ENCODE measurements at places on chromosomes 4 and X.

GRCh38 chrX:136810493-136810892 is 29.8 kb upstream of the ARHGEF6 start:
- DNase-seq = no peak

GRCh38 chrX:65750674-65751469 is 83.4 kb downstream of the MSN start:
- DNase-seq = no peak

DNA sequence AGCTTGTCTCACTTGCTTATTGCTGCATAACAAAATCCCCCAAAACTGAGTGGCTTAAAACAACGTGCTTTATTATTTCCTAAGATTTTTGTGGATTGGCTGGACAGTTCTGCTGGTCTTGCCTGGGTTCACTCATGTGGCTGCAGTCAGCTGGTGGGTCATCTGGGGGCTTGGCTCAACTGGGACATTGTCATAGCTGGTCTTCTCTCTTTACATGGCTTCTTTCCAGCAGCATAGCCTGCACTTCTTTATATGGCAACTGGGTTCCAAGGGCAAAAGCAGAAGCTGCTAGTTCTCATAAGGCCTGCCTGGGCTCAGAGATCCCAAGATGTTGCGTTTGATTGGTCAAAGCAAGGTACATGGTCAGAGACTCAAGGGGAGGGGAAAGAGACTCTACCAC is 33.7 kb upstream of the STAG2 start:
- DNase-seq = no peak

GRCh38 chr4:182975806-182976205 is 58.6 kb upstream of the DCTD start:
- DNase-seq = no peak

GRCh38 chrX:149458586-149458985 is 46.5 kb downstream of the IDS start:
- DNase-seq = no peak

DNA sequence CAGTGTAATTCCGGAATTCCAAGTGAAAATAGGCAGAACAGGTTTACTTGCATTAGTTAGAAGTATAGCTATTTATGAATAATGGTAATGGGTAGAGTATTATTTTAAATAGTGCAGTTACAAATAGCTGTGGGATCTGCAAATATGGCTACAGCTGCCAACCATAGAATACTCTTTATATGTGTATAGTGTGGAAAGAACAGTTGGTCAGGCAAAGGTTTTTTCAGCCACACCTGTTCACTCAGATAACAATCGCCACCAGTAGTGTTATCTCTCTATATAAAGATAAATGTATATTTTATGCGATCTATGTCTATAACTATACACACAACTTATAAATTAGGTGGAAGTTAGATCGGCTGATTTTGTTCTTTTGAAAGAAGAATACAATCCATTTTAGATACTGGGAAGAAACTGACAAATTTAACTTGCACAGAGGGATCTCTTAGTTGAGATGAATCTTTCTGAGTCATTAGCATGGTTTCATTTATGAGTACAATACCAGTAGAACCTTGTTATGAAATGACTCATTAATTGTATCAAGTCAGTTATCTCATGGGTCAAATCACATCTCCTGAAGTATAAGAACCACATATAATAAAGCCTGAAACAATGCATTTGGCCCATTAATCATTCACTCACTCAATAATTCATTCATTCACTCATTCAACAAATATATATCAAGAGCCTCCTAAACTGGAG is 100.9 kb upstream of the NR3C2 start:
- DNase-seq = no peak

- DNase-seq = no peak
Observed at GRCh38 chr4:61473306-61473705, 273.2 kb downstream of the ADGRL3 start.

DNA sequence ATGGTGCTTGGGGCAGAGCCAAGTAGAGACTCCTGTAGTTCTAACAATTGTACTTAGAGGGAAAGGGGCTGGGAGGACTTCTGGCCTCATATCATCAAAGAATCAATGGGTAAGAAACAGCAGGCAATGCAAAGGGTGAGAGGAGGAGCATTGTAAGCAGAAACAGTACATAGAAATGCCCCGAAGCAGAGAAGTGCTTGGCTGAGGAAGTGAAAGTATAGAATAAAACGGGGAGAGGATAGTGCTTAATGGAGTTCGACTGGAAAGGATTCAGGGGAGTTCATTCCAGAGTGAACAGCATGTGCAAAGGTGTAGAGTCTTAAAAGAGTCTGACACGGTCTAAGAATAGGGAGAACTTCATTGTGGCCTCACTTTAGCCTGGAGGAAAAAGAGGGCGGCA is 103.0 kb downstream of the SYNPO2 start:
- DNase-seq = no peak

GRCh38 chrX:150880808-150881165 is 17.7 kb downstream of the CD99L2 start:
- no peak for DNase-seq

Measured in activated CD8-positive, alpha-beta memory T cell treated with anti-CD3 and anti-CD28 coated beads for 48 hours (primary cell).